ENCODE measurements at places on chromosomes 12 and 14. TPM values are rescaled to one million over a fixed set of nuclear protein-coding genes. Genes with fewer than 3 reads are reported as not detected.

CNTN1 gene
- 0.07 TPM for total RNA-seq

DNA sequence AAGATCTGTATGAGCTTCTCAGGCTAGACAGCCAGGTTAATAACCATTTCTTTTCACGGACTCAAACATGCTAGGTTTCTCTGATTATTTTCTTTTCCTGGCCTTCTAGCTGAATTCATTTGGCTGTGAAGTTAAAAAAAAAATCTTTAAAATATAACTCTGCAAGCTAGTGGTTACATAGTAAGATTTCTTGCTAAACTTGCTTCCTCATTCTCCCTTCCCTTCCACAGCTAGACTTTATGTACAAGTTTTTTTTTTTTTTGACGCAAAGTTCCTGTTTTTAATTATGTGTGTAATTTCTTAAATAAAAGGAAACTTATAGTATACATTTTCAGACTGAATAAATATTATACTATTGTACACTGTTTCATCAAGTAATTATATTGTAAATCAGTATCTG, 145.4 kb downstream of the TMTC2 start:
- DNase-seq, result no peak
- no peaks in the 10 kb centered on the region for H3K4me1 ChIP-seq
- no peaks in the 10 kb centered on the region for H3K36me3 ChIP-seq
- H3K27ac ChIP-seq, result no peak overlapping the region
- no peak overlapping the region for H3K4me3 ChIP-seq

- H3K4me3 ChIP-seq, result no peak overlapping the region
- H3K4me1 ChIP-seq, result no peaks in the 10 kb centered on the region
Measured at GRCh38 chr12:19462406-19462805, 23.1 kb downstream of the AEBP2 start.

PTPRO gene
- not detected for total RNA-seq

IAPP gene
- not detected for total RNA-seq

DNA sequence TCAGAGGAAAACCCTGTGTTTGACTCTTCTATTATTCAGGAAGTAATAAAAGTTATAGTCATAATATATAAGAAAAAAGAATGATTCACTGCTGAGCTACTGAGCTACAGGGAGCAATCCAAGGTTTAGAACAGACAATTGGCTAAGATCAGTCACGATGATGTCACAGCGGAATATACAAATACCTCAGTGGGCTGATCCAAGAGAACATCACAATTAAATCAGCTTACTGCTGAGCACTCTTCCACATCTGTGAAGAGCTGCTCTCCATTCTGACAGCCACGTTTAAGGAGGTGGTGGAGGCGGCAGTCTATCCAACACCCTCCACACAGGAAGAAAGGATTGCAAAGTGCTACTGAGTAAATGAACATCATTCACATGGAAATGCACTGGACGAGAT, 271.0 kb downstream of the APAF1 start:
- no peaks in the 10 kb centered on the region for H3K4me1 ChIP-seq
- H3K4me3 ChIP-seq, result no peak overlapping the region
- no peaks in the 10 kb centered on the region for H3K36me3 ChIP-seq
- peaks cover 1% of the 10 kb centered on the region for H3K27me3 ChIP-seq

LRP1-AS gene
- not detected for total RNA-seq

TMCC3 gene
- total RNA-seq, result not detected

ENDOU gene
- total RNA-seq, result not detected

- no peaks in the 10 kb centered on the region for H3K4me1 ChIP-seq
- H3K36me3 ChIP-seq, result no peaks in the 10 kb centered on the region
- no peak for DNase-seq
- H3K4me3 ChIP-seq, result no peak overlapping the region
Measured at GRCh38 chr14:53237488-53237887, 84.4 kb upstream of the DDHD1 start.

DNA sequence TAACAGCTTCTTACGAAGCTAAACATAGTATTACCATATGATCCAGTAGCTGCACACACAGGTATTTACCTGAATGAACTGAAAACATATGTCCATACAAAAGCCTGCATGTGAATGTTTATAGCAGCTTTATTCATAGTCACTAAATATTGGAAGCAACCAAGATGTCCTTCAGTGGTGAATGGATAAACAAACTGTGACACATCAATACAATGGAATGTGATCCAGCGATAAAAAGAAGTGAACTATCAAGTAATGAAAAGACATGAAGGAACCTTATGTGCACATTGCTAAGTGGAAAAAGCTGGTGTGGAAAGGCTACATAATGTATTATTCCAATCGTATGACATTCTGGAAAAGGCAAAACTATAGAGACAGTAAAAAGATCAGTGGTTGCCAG, 38.1 kb upstream of the JDP2 start:
- H3K4me3 ChIP-seq, result no peak overlapping the region
- no peaks in the 10 kb centered on the region for H3K27me3 ChIP-seq
- no peaks in the 10 kb centered on the region for H3K36me3 ChIP-seq
- no peak for DNase-seq
- H3K4me1 ChIP-seq, result no peaks in the 10 kb centered on the region

- H3K27ac ChIP-seq, result no peak overlapping the region
- no peaks in the 10 kb centered on the region for H3K36me3 ChIP-seq
- H3K4me3 ChIP-seq, result no peak overlapping the region
- no peaks in the 10 kb centered on the region for H3K4me1 ChIP-seq
- DNase-seq, result no peak
Measured at GRCh38 chr14:52481864-52482263, 70.4 kb downstream of the TXNDC16 start.

DNA sequence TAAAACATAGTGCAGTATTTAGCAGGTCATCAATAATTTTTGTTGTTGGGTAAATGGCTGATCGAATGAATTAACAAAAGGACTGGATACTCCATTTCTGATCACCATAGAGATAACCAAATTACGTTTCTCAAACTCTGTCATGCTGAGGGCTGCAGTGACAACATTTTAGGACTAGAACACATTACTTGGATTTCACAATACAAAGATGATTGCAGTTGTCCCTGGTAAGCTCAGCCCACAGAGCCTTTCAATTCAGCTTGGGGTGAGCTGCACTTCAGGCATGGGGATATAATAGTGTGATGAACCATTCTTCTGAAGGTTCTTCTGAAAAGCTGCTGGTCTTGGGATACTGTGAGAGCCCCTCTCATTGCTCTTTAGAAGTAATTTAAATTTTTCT, 74.3 kb downstream of the FAR2 start:
- no peak overlapping the region for H3K4me3 ChIP-seq
- no peak overlapping the region for H3K27ac ChIP-seq
- no peaks in the 10 kb centered on the region for H3K27me3 ChIP-seq
- no peak for DNase-seq
- H3K4me1 ChIP-seq, result 0 out of 2 replicates have a peak, but pooled peaks cover 5% of the 10 kb centered on the region
- H3K36me3 ChIP-seq, result no peaks in the 10 kb centered on the region

SMCO2 gene
- total RNA-seq, result not detected

RERGL gene
- total RNA-seq, result not detected

SLC10A1 gene
- total RNA-seq, result not detected

GRCh38 chr12:69534389-69534822, 50.9 kb upstream of the CCT2 start:
- H3K4me3 ChIP-seq, result no peak overlapping the region
- DNase-seq, result peak; percentile 6
- H3K27me3 ChIP-seq, result no peaks in the 10 kb centered on the region

SLC6A12 gene
- total RNA-seq, result 18.8 TPM

PTPRR gene
- not detected for total RNA-seq

WASHC3 gene
- 32.7 TPM for total RNA-seq

DNA sequence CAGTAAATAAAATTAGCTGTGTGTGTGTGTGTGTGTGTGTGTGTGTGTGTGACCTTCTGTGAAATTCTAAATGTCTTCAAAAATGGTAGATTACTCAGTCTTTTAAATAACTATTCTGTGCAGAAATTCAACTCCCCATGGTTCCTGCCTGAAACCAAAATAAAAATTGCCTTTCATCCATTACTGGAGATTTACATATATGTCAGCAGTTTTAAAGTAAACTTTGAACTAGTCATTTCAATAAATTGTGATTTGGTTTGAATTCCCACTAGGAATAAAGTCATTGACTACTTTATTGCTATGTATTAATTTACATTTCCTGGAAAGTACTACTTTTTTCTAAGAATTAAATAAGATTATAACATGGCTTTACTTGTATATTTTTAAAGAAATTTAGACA, 5.3 kb downstream of the ELK3 start:
- H3K4me3 ChIP-seq, result no peak overlapping the region
- no peaks in the 10 kb centered on the region for H3K27me3 ChIP-seq
- H3K4me1 ChIP-seq, result peaks cover 8% of the 10 kb centered on the region
- no peak for DNase-seq
- H3K36me3 ChIP-seq, result no peaks in the 10 kb centered on the region
- no peak overlapping the region for H3K27ac ChIP-seq

- no peaks in the 10 kb centered on the region for H3K4me1 ChIP-seq
- no peak overlapping the region for H3K4me3 ChIP-seq
- H3K27me3 ChIP-seq, result no peaks in the 10 kb centered on the region
- DNase-seq, result no peak
- no peaks in the 10 kb centered on the region for H3K36me3 ChIP-seq
Measured at GRCh38 chr12:3398196-3398789, 92.7 kb upstream of the PRMT8 start.

All from HepG2 (cell line).